Activated T-cell treated with anti-CD3 and anti-CD28 coated beads, Interleukin-2, amount 50 U/mL, for 4 hours (primary cell): ENCODE measurements at places on chromosomes 3 and 15. TPM values are rescaled to one million over a fixed set of nuclear protein-coding genes. Genes with fewer than 3 reads are reported as not detected.

The FGF12 gene
- not detected for total RNA-seq

The AMT gene
- 0.50 TPM for total RNA-seq

The MAN2C1 gene
- total RNA-seq, result 185 TPM

The SLC12A1 gene
- total RNA-seq, result not detected

The SHC4 gene
- total RNA-seq, result 1.7 TPM

The NUTM1 gene
- total RNA-seq, result not detected

The SERPINI2 gene
- not detected for total RNA-seq

The PFKFB4 gene
- 0.92 TPM for total RNA-seq

The LRRC31 gene
- not detected for total RNA-seq

The GOLGA6B gene
- total RNA-seq, result not detected

The EPHB3 gene
- total RNA-seq, result 0.15 TPM

The FBLN2 gene
- total RNA-seq, result 0.63 TPM

The IGF2BP2 gene
- 0.53 TPM for total RNA-seq

The SRGAP3 gene
- total RNA-seq, result 2.0 TPM

The MYEF2 gene
- total RNA-seq, result 7.6 TPM

The DHX36 gene
- 89.1 TPM for total RNA-seq

The ACKR4 gene
- total RNA-seq, result not detected

The SI gene
- not detected for total RNA-seq

The AMOTL2 gene
- 0.87 TPM for total RNA-seq
